ENCODE measurements at places on chromosomes 5 and 9. TPM values are rescaled to one million over a fixed set of nuclear protein-coding genes. Genes with fewer than 3 reads are reported as not detected.

Gene ZNF484
- total RNA-seq, result 3.4 TPM

Gene INSL6
- total RNA-seq, result not detected

Gene KCNN2
- total RNA-seq, result not detected

Gene RHOBTB3
- total RNA-seq, result 8.4 TPM

Gene TIFAB
- total RNA-seq, result not detected

Gene OLFM1
- 11.4 TPM for total RNA-seq

Gene PLEKHG4B
- total RNA-seq, result 1.0 TPM

Gene RNF145
- total RNA-seq, result 128 TPM

Gene SLIT3
- total RNA-seq, result 17.4 TPM

Gene ZFP37
- 1.6 TPM for total RNA-seq

Gene POLE3
- total RNA-seq, result 115 TPM

Gene NDFIP1
- total RNA-seq, result 51.9 TPM

Gene ZNF879
- total RNA-seq, result 0.65 TPM

Gene OR13J1
- total RNA-seq, result not detected

Gene GPR107
- total RNA-seq, result 29.9 TPM

Gene PCA3
- not detected for total RNA-seq
